ENCODE measurements at places on chromosomes 12 and 14.

DNA sequence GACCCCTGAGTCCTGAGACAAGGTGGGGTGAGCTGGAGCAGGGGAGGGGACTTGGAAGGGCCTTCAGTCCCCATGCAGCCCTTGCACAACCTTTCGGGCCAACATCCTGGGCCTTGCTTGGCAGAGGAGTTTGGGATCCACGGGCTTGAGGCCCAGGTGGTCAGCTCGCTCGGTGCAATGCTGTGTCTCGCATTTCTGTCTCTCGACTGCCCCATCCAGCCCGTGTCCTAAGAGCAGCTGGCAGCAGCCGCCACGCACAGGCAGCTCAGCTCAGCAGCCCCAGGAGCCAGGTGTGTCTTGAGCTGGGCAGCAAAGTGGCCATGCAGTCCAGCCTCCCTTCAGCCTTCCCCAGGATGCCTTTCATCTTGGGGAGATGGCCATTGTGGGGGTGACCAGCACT is 10.8 kb downstream of the PACS2 start:
- DNase-seq: no peak

DNA sequence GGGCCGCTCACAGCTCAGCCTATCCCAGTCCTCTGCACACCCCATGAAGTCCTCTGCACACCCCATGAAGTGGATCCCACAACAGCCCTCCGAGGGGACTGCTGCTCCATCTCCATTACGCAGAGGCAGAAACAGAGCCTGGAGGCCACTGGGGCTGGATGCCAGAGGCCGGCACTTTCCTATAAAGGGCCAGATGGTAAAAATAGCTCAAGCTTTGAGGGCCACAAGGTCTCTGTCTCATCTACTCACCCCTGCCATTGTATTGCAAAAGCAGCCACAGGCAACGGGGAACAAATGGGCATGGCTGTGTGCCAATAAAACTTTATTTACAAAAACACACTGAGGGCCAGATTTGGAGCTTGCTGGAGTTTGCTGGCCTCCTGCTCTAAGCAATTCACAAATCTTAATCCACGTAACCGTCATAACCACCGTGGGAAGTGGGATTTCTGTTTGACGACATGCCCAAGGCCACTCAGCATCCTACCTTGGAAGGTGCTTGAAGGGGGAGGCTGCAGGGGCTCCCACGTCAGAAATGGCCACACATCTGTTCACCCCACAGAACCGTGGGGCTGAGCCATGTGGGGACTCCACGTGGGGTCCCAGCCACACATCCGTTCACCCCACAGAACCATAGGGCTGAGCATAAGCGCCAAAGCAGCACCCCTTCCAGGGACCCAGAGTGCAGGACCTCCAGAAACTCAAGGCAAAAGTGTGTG is 92.0 kb downstream of the NCOR2 start:
- no peak for DNase-seq

GRCh38 chr14:60509438-60510253 is 700 bp downstream of the SIX6 start:
- no peak for DNase-seq

DNA sequence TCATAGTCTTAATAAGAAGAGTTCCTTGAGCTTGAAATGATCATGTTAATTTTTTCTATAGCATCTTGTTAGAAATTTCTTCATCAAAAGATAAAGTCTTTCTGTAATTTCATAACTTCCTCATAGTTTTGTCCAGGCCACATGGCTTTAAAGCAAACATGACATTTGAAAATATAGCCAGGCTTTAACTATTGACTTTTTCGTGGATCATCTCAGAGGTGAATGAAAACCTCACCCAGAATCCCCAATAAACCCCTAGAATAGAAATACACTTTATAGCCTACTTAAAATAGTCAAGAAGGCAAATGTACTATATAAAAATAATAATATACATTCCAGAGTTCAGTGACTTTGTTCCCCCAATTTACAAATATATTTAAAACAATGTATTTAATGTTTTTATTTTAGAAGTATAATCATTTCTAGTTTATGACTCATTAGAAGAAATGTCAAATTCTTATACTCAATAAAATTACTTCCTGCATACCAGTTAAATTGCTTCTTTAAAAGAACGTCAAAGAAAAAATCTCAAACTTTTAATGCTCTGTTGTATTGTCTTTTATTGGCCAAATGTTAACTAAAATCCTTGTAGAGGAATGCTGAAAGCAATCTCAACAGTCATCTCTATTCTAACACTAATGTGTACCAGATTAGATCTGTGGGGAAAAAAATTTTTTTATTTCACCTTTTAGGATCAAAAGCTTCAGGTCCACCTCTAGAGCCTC is 21.6 kb downstream of the EXOC5 start:
- DNase-seq: no peak

DNA sequence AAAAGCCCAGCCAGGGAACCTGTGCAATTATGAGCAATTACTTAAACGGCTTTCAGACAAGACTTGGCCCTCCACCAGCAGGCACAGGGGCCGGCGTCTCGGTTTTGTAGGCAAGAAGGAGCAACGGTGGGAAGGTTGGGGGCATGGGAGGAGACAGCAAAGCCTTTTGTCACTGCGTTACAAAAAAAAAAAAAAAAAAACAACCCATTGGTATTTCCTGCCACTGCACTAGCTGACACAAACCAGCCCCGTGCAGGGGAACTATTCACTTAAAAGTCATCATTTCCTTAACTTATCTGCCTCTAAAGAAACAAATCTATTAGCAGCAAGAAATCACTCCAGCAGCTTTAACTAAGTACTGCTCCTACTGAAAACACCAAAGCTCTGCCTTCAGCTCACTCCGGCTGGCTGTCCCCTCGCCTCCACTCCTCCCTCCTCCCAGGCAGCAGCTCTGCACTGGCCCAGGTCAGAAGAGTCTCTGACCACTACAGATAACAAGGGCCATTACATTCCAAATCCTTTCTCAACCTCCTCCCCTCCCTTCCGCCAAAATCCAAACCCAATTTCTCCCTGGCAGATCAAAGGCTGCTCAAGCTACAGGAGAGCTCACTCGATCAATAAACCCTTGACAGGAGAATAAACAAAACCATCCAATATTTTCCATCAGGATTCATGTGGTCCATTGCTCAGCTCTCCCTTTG is 105.2 kb upstream of the CDKN3 start:
- no peak for DNase-seq

DNA sequence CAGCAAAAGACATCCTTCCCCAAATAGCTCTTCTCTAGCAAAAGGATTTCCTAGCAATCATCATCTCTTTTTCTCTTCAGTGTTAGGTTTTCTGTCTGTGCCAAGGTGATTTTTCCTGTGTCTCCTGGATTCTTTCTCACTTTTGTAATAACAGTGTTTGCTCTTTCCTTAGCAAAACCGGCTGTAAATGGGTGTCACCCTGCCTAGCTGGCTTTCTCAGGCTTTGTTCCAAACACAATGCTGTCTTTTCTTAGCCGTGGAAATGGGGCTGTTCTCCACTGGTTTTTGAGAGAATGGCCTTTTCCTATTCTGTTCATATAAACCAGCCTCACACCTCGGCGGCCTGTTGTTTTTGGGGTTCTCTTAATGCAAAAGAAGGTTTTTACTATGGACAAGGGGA is 21.9 kb downstream of the JDP2 start:
- no peak for DNase-seq

- peak; percentile 22 for DNase-seq
Observed at GRCh38 chr12:119448611-119449131, 114.1 kb downstream of the CCDC60 start.

Measured in T47D (cell line).